Activated CD4-positive, alpha-beta T cell treated with anti-CD3 and anti-CD28 coated beads, Interleukin-2, amount 50 U/mL, for 24 hours (primary cell): ENCODE measurements at places on chromosomes 6 and 20.

DNA sequence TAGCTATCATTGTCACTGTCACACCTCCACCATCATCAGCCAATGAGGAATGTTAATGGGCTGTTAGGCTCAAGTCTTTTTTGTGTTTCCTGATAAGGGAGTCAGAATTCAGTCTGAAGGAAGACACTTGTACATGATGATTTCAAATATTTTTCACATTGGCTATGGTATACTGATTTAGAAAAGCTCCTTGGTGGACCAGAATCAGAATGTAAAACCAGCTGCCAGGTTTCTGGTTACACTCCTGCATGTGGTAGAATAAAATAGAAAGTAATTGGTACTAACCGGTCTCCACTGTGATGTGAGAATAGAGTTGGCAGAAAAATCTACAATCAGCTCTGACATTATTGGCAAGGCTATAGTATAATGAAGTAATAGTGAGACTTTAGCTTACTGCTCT, 10.7 kb downstream of the COL9A1 start:
- no peak for DNase-seq

DNA sequence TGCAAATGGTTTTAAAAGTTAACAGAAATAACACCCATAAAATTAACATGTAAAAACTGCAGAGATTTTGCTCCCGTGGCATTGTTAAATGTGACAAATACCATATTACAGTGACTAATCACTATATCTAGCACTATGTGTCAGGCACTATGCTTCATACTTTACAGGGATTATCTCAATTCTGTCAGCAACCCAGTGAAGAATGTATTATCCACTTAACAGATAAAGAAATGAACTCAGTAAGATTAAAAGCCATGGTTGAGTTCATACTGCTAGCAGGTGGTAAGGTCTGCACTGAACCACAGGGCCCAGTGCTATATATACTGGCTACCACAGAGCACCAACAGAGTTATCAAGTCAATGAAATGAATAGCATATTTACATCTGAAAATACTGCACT, 65.4 kb downstream of the RWDD2A start:
- DNase-seq, result no peak

DNA sequence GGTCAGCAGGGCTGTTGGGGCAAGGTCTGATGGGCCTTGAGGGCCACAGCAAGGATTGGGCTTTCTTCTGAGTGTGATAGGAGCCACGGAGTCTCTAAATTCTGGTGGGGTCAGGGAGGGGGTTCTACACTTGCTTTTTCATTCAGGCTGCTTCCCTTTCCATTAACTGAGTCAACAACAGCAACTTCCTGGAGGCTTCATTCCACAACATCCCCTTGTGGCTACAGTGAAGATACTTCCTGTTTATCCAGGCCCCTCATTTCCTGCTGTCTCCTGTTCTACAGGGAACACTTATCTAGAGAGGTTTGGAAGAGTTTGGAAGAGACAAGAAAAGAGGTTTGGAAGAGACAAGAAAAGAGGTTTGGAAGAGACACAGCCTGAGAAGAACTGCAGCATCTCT, 144.8 kb upstream of the ENPP5 start:
- DNase-seq, result no peak

- no peak for DNase-seq
Measured at GRCh38 chr20:6595704-6596103, 171.8 kb upstream of the BMP2 start.

- DNase-seq, result no peak
Measured at GRCh38 chr20:43863821-43864544, 50.7 kb upstream of the TOX2 start.

DNA sequence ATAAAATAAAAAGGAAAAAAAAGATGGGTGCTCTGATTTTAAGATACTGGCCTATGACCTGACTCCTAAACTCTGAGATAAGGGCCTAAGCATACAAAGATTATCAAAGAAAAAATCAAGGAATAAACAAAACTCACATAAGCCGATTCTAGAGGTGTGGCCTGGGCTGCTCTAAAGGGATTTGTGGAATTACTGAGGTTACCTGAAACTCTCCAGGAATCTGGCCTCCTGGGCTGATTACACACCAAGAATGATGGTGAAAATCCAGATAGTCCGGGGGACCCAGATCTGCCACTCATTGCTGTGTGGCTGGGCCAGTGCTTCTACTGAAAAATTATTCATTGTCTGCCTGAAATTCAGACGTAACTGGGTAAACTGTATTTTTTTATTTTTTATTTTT, 122.7 kb upstream of the RNF24 start:
- no peak for DNase-seq

GRCh38 chr6:134853111-134854055, 96.5 kb downstream of the ALDH8A1 start:
- DNase-seq, result no peak

DNA sequence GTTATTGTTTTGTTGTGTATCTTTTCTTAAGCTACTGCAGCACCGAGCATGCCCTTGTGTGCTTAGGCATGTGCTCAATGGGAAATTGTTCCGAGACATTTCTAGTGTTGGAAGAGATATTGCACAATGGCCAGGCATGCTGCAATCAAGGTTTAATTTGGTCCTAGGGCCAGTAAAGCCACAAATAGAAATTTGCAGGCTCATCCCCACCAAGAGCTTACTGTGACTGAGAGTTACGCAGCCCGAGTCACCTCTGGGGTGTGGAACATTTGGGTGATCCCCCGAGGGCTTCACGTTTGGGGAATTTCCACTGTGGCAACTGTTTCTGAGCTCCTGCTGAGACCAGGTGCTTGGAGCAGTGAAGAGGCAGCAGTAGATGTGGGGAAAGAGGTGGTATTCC, 65.8 kb downstream of the ADTRP start:
- no peak for DNase-seq
